Fibroblast of pulmonary artery (primary cell): ENCODE measurements at places on chromosomes 12 and 14.
A peak's percentile ranks its signal among the peaks of the same experiment; 100 is the strongest.

DNA sequence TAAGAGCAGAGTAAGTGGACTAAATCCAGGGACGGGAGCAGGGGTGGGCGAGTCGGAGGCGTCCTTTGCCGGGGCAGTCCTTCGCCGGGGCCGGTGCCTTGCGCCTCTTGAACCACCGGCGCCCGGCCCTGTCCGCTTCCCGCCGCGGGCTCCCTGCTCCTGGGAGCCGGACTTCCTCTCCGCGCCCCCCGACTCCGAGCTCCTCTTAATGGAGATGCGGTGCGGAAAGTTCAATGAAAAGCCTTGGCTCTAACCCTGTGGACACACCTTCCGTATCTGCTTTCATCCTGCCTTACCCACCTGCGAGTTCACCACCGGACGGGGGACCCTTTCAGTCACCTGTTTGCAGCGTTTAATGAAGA is 412 bp downstream of the FGFR1OP2 start:
- no peak for DNase-seq

- no peak for DNase-seq
These were observed 237.3 kb downstream of the CCDC59 start for GRCh38 chr12:82120901-82121300.

DNA sequence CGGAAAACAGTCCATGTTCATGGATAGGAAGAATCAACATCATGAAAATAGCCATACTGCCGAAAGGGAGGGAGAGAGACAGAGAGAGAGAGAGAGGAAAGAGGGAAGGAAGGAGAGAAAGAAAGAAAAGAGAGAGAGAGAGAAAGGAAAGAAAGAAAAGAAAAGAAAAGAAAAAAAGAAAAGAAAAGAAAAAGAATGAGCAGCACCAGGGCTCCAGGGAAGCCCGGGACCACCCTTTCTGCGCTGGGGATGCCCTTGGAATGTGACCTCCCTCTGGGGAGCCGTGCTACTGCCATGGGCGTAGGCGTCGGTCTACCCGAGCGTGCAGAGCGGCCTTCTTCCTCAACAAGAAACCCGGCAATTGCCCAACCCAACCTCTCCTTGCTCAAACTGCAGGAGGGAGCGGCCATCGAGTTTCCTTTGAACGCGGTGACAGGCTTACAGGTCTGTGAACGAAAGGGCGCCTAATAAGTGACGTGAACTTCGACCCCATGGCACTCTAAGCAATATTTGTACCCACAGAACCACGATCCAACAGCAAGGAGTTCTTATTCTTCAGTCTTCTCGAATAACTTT is 16.9 kb downstream of the OR6S1 start:
- DNase-seq: peak; percentile 76

GRCh38 chr12:14960548-14961465 is 594 bp downstream of the ARHGDIB start:
- peak; percentile 93 for DNase-seq

DNA sequence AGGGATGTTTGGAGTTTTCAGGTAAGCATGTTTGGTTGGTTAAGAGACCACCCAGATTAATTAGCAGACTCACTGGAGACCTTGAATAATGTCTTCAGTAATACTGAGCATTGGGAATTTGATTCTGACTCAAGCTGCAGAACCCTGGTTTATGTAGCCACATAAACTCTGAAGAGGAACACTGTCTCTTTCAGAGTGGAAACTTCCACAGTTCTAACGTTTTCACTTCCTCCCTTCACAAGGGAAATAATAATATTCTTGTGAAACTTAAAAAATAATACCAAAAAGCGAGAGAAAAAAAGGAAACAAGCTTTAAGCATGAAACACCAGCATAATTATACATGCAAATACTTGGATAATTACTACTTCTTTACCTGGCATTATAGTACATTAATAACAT is 40.0 kb upstream of the ST8SIA1 start:
- DNase-seq: no peak

DNA sequence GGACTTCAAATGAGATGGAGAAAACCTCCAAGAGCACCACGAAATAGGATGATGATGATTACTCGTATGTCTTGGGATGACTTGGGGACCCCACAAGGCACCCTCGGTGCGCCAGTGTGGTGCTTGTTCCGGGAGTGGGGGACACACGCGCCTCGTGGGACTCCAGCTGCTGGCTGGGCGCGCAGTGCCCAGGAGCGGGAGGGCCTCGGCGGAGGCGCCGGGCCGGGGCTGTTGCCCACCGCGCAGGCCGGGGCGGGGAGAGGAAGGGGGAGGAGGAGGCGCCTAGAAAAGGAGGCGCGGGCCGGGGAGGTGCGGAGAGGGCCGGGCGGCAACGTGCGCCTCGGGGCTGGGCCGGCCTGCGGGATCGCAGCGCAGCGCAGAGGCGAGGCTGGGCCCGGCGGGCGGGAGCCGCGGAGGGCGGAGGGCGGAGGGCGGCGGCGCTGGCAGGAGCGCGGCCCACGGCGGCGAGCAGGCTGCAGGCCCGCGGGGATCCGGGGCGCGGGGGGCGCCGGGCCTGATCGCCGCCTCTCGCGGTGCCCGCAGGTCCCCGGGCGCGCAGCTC is at the start of gene RFLNA:
Gene RFLNA (plus strand): TSS at position 314 of the 562 bp plus-strand sequence. CDS start 337 bp downstream, outside the sequence.
- peak; percentile 14 for DNase-seq

DNA sequence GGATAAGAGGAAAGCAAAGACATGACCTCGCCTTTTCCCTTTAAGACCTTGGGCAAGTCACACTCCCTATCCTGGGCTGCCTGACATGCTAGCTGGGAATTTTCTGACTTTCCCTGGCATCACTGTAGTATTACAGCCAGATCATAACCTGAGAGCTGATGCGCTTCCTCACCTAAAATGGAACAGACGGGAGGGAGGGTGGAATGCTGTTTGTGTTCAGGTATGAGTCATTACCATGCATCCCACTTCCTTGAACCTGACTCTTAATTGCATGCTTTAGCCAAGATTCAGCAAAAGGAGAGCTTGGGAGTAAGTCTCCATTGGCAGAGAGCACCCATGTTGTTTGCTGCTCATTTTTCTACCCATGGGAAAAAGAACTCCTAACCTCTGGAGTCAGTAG is 156.5 kb downstream of the KCNK10 start:
- no peak for DNase-seq

- no peak for DNase-seq
These were observed 273.7 kb downstream of the SLC6A15 start for GRCh38 chr12:84638811-84639368.

- DNase-seq: no peak
These were observed 231.0 kb downstream of the ALG10B start for GRCh38 chr12:38547586-38547985.

DNA sequence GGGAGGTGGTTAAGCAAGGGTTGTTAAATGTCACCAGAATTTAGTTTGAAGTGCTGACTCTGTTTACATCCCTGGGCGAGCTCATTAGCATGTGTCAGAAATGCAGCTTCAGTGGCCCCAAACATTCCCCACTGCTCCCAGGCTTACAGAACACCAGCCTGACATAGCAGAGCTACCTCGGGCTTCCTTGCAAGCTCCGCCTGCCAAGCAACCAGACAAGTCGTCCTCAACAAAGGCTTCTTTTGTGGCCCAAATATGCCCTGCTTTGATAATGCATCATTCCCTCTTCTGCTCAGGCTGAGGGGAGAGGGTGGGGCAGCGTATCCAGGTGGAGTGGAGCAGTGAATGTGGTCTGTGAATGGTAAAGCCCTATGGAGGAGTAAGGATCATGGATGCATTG is 28.0 kb downstream of the ERH start:
- no peak for DNase-seq

- DNase-seq: no peak
These were observed 50.4 kb upstream of the ATP2A2 start for GRCh38 chr12:110230655-110231054.

- DNase-seq: peak; percentile 71
These were observed 50.1 kb upstream of the RERGL start for GRCh38 chr12:18139989-18140596.

- DNase-seq: no peak
These were observed 39.1 kb upstream of the GZMB start for GRCh38 chr14:24673059-24673458.

- DNase-seq: no peak
These were observed 52.7 kb downstream of the ESRRB start for GRCh38 chr14:76428611-76429010.

GRCh38 chr12:127903146-127903545 is 363.8 kb upstream of the TMEM132C start:
- peak; percentile 6 for DNase-seq
